ENCODE measurements at places on chromosomes 11 and 22. TPM values are rescaled to one million over a fixed set of nuclear protein-coding genes. Genes with fewer than 3 reads are reported as not detected.

The LRRC74B gene
- polyA plus RNA-seq: 0.09 TPM

The ARFIP2 gene
- polyA plus RNA-seq: 32.2 TPM

The TBX10 gene
- not detected for polyA plus RNA-seq

The OR52N1 gene
- polyA plus RNA-seq: not detected

The DLG2 gene
- polyA plus RNA-seq: 14.7 TPM

The FOLR2 gene
- polyA plus RNA-seq: 31.4 TPM

The PKDREJ gene
- polyA plus RNA-seq: 0.58 TPM

The DDIAS gene
- 2.6 TPM for polyA plus RNA-seq

The GRAP2 gene
- 0.79 TPM for polyA plus RNA-seq

The KCNK7 gene
- polyA plus RNA-seq: 1.8 TPM

The CCDC73 gene
- not detected for polyA plus RNA-seq

The MS4A12 gene
- not detected for polyA plus RNA-seq

The ALX4 gene
- polyA plus RNA-seq: 1.1 TPM

Measured in hindlimb muscle (tissue), 1 donor.